Astrocyte of the cerebellum (primary cell): ENCODE measurements at places on chromosomes 2 and 18.

DNA sequence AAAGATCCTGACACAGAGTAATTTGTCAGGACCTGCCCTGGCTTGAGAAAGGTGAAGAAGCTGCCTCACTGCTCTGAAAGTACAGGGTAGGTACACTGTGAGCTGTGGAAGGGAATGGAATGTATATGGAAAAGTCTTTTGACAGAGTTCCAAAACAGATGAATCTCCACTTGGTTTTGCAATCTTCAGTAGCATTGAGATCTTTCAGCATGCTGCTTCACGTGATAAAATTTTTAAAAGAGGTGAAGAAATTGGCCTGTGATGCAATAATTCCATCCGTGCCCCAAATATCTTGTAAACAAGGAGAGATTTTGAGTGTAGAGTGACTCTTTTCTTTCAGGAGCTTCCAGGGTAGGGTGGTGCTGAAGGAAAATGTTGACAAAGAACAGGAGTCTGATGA is 123.1 kb downstream of the OSR1 start:
- DNase-seq: no peak

GRCh38 chr2:196174404-196174803 is 3.0 kb upstream of the STK17B start:
- no peak for DNase-seq

DNA sequence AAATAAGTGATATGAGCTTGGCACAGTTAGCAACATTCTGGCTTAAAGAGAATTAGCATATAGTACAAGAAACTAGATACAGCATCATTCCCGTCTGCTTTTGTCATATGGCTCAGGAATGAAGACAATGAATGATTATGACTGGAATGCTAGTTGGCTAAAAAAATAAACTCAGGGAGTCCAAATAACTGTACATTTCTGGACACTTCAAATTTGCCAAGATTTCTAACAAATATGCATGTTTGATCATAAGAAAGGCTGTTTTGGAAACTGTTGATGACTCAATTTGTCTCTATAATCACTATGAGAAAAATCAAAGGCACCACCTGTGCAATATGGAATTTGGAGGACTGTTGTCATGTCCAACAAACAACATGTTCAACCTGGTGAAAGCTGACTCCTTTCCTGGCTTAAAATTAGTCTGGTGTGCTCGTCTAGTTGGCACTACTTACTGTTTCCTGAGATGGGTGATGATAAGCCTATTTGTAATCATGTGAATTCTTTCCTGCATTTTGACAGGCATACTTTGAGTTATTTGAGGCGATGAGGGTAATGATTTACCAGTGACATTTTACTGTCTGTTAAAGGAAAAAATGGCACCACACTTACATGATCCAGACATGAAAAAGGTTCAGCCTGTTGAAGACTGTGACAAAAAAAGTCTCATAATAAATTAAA is 133.9 kb upstream of the CDH20 start:
- DNase-seq: peak; percentile 59

GRCh38 chr2:63698786-63699548 is 110.2 kb downstream of the MDH1 start:
- peak; percentile 68 for DNase-seq

- DNase-seq: no peak
Measured at GRCh38 chr2:120244656-120245519, 7.8 kb upstream of the RALB start.
